ENCODE measurements at places on chromosomes 12 and 14. TPM values are rescaled to one million over a fixed set of nuclear protein-coding genes. Genes with fewer than 3 reads are reported as not detected.
A peak's percentile ranks its signal among the peaks of the same experiment; 100 is the strongest.

DNA sequence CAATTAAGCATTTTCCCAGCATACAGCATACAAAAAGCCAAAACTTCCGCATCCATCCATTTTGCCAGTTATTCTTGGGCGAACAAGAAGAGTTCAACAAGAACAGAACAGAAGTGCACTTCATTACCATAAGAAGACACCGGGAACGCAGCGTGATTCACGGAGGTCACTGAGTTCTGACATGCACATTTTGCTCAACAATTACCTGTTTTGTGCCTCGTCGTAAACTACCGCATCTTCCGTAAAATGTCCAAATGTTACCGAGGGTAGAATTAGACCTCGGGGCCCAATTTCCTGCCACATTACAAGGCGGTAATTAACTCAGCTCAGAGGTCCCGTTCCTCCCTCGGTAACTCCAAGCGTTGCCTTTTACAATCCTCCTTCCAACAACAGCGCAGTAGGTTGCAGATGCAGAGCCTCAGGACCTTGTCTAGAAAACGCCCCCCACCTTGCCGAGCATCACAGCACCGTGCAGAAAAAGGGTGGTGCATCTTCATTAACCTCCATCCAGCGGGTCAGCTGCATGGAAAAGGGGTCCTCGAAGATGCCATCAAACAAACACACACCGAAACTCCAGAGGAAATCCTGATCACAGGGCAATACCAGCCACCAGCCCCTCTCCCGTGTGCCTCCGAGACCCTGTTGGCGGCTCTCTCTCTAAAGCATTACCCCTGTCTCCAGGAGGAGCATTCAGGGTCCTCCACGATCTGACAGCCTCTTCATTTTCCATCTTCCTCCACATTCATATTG, 125.2 kb downstream of the BCL11B start:
- H3K36me3 ChIP-seq, result no peaks in the 10 kb centered on the region
- no peaks in the 10 kb centered on the region for H3K4me1 ChIP-seq
- no peak for DNase-seq
- H3K4me3 ChIP-seq, result no peak overlapping the region
- no peak overlapping the region for H3K27ac ChIP-seq
- H3K27me3 ChIP-seq, result peaks cover 77% of the 10 kb centered on the region

- no peak overlapping the region for H3K4me3 ChIP-seq
- H3K36me3 ChIP-seq, result no peaks in the 10 kb centered on the region
- no peaks in the 10 kb centered on the region for H3K27me3 ChIP-seq
- no peak overlapping the region for H3K27ac ChIP-seq
Measured at GRCh38 chr14:54443981-54444380, 2.8 kb upstream of the CNIH1 start.

DNA sequence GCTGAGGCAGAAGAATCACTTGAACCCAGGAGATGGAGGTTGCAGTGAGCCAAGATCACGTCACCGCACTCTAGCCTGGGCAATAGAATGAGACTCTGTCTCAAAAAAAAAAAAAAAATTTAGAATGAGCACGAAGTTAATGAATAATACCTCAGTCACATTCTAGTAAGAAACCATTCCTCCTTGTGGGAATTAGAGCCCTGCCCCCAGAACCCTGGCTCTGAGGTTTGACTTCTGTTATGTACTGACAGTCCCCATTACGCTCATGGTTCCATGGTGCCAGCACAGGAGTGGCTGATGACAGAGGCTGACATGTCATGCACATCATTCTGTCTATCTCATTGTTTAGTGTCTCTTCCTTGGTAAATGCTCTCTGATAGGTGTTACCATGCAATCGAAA, 132.6 kb upstream of the FGD4 start:
- no peak for DNase-seq
- H3K4me1 ChIP-seq, result peaks cover 8% of the 10 kb centered on the region
- H3K27ac ChIP-seq, result no peak overlapping the region
- H3K4me3 ChIP-seq, result no peak overlapping the region
- H3K27me3 ChIP-seq, result no peaks in the 10 kb centered on the region
- H3K36me3 ChIP-seq, result no peaks in the 10 kb centered on the region

NGB gene
- total RNA-seq, result not detected

DNA sequence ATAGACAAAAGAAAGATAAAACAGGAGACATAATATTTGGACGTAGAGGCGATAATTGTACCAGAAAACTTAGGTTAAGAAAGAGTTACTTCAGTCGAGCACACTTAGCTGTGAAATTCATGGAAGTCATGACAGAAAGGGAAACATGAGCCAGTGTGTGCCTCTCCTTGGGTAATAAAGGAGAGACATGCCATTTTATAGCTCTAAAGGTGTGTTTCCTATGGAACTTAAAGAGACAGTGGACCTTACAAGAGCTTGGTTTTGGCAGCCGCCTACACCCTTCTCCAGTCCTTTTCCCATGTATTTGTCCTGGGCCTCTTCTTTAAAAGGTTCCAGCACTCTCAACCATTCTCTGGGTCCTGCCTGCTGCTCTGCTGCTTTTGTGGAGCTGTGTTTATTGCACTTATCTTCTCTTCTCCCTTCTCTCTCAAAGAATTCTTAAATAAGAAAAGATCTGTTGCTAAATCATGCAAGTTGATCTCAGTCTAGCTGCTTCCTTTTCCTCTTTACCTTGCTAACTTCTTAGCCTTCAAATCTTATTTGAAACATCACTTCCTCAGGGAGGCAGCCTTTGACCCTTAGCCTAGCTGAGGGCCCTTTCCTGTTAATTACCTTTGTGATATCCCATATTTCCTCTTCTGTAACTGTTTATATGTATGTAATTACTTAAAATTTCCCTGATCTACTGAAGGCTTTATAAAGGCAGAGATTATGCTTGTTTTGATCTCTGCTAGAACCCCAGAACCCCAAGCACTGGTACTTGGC, 81.8 kb upstream of the EVL start:
- no peak for DNase-seq
- H3K27me3 ChIP-seq, result no peaks in the 10 kb centered on the region
- H3K27ac ChIP-seq, result no peak overlapping the region
- H3K4me3 ChIP-seq, result no peak overlapping the region

DNA sequence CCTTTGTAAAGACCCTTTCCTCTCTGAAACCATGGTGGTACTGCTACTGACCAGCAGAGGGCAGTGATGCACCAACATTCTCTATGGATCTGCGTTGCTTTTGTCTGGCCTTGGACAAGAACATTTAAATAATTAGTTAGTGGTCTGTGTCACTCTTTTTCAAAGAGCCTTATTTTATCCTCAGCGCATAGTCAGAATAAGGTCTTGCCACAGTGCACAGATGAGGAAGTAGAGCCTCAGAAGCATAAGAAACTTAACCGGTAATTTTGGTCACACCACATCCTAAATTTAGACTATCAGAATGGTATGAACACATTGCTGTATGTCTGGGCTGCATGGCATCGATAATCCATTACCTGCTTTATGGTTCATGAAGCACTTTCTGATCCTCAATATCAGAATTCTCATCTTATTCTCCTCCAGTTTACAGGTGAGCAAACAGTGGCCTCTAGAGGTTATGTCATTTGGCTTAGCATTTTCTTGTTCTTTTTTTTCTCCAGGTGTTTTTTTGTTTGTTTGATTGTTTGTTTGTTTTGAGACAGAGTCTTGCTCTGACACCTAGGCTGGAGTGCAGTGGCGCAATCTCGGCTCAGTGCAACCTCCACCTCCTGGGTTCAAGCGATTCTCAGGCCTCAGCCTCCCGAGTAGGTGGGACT, 23.7 kb upstream of the IFT81 start:
- DNase-seq, result peak; percentile 85
- no peak overlapping the region for H3K4me3 ChIP-seq
- no peak overlapping the region for H3K27ac ChIP-seq
- peaks cover 4% of the 10 kb centered on the region for H3K4me1 ChIP-seq

DNA sequence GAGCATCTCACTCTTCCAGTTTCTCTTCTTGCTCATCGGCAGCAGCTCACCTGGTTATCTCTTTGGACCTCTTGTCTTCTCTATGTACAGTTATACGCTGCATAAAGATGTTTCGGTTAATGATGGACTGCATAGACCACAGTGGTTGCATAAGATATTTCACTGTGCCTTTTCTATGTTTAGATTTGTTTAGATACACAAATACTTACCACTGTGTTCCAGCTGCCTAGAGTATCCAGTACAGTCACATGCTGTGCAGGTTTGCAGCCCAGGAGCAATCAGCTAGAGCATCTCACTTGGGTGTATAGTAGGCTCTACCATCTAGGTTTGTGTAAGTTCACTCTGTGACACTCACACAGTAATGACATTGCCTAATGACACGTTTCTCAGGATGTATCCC, 57.6 kb downstream of the FBXL14 start:
- no peak for DNase-seq
- no peak overlapping the region for H3K4me3 ChIP-seq
- peaks cover 17% of the 10 kb centered on the region for H3K4me1 ChIP-seq
- H3K36me3 ChIP-seq, result no peaks in the 10 kb centered on the region
- H3K27me3 ChIP-seq, result peaks cover 5% of the 10 kb centered on the region

DNA sequence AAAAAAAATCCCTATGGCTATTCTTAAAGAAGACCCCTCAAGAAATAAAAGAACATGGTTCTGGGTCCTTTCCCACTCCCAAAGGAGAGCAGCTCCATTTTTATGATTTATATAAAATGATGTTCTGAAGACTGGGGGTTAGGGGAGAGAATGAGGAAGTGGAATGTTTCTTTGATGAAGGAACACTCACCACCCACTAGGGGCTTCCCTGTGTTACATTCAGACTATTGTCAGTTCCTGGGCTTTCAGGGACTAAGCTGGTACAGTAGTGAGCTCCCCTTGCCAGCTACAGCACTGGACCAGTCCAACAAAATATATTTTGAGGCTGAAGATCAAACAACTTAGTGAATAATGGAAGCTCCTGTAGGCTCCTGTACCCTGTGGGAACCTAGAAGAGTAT, 98.9 kb downstream of the HMGA2 start:
- no peak for DNase-seq
- peaks cover 45% of the 10 kb centered on the region for H3K36me3 ChIP-seq
- no peak overlapping the region for H3K27ac ChIP-seq
- peaks cover 13% of the 10 kb centered on the region for H3K4me1 ChIP-seq
- H3K4me3 ChIP-seq, result no peak overlapping the region

DNA sequence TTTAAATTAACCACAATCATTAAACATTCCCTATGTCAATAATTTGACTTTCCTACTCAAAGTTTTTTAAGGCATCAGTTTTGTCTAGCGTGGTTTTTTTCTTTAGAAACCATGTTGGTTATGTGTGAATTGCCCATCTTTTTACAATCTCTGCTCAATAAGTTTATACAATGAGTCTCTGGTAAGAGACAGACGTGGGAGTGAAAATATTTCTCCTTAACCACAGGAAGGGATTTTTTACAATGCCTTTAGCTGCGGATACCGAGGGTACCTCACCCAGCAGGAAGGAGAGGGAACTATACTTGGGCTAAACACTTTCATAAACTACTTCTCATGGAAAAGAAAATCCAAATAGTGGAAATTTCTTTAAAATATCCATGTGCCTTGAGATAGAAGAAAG, 191.4 kb upstream of the BCL2L14 start:
- DNase-seq, result peak; percentile 38
- peak overlapping the region; percentile 83 for H3K27ac ChIP-seq
- peaks cover 62% of the 10 kb centered on the region for H3K4me1 ChIP-seq
- no peaks in the 10 kb centered on the region for H3K27me3 ChIP-seq
- H3K36me3 ChIP-seq, result no peaks in the 10 kb centered on the region

- no peak overlapping the region for H3K27ac ChIP-seq
- no peak overlapping the region for H3K4me3 ChIP-seq
- no peaks in the 10 kb centered on the region for H3K4me1 ChIP-seq
- no peak for DNase-seq
- H3K27me3 ChIP-seq, result no peaks in the 10 kb centered on the region
Measured at GRCh38 chr14:103727313-103727980, 11.8 kb downstream of the ZFYVE21 start.

DNA sequence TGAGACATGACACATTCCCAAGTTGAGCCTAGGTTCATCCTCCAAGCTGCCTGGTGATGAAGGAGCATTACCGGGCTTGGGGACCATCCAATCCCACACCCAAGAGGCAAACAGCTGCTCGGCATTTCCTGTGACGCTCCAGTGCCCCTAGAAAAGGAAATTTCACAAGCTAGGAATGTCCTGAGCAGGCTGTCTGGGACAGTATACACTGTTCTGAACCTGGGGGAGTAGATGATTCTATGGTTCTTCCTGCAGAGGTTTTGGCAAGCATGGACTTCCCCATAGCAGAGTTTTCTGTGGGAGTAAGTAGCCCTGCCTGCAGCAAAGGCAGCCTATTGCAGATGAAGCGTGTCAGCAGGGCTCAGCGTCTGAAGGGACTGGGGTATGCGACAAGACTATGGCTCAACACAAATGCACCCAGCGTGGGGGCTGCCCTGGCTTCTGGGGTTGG, 47.4 kb upstream of the SRSF5 start:
- DNase-seq, result no peak
- no peak overlapping the region for H3K4me3 ChIP-seq
- no peak overlapping the region for H3K27ac ChIP-seq
- H3K4me1 ChIP-seq, result 0 out of 2 replicates have a peak, but pooled peaks cover 4% of the 10 kb centered on the region

FERMT2 gene
- total RNA-seq, result 29.1 TPM

KLRG1 gene
- total RNA-seq, result 0.15 TPM

DNA sequence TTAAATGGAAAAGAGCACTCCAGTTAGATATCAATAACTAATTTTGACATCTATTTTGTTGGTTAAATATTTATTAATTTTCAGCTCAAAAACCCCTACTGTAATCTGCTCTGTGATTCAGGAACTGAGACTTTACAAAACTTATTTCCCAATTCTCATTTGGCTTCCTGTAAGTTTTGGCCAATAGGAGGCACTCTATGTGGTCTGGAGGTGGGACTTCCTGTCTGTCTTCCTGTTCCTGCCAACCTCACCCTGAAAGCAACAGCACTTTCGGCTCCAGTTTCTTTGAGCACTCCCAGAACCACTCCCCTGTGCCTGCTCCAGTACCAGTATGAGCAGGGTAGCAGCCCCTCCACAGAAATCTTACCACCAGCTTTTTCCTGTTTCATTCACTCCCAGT, 1027.0 kb downstream of the VRK1 start:
- H3K4me3 ChIP-seq, result no peak overlapping the region
- no peak for DNase-seq
- H3K27me3 ChIP-seq, result no peaks in the 10 kb centered on the region
- no peaks in the 10 kb centered on the region for H3K36me3 ChIP-seq
- no peak overlapping the region for H3K27ac ChIP-seq

GRCh38 chr12:6792522-6793201, 3.3 kb downstream of the CD4 start:
- H3K4me1 ChIP-seq, result no peaks in the 10 kb centered on the region
- H3K36me3 ChIP-seq, result no peaks in the 10 kb centered on the region
- H3K4me3 ChIP-seq, result no peak overlapping the region
- DNase-seq, result no peak
- no peaks in the 10 kb centered on the region for H3K27me3 ChIP-seq

DNA sequence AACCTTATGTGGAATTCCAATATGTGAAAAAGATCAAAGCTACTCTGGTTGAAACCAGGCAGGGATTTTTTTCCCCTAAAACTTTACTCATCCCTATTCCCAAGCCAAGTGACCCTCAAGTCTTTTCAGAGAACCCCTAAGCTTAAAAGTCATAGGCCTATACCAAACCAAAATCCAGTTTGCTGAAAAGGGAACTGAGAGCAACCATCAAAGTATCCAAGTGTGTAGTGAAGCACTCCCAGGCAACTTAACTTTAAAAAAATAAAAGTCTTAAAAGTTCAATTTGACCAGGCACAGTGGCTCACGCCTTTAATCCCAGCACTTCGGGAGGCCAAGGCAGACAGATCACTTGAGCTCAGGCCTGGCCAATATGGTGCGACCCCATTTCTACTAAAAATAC, 101.2 kb upstream of the DAAM1 start:
- DNase-seq, result no peak
- H3K4me3 ChIP-seq, result no peak overlapping the region
- H3K27ac ChIP-seq, result no peak overlapping the region
- no peaks in the 10 kb centered on the region for H3K36me3 ChIP-seq
- H3K4me1 ChIP-seq, result no peaks in the 10 kb centered on the region
- peaks cover 31% of the 10 kb centered on the region for H3K27me3 ChIP-seq

All from PC-3 (cell line).